Thoracic aorta (tissue), 2 donors: ENCODE measurements at places on chromosomes 12 and 14. TPM values are rescaled to one million over a fixed set of nuclear protein-coding genes. Genes with fewer than 3 reads are reported as not detected.

DNA sequence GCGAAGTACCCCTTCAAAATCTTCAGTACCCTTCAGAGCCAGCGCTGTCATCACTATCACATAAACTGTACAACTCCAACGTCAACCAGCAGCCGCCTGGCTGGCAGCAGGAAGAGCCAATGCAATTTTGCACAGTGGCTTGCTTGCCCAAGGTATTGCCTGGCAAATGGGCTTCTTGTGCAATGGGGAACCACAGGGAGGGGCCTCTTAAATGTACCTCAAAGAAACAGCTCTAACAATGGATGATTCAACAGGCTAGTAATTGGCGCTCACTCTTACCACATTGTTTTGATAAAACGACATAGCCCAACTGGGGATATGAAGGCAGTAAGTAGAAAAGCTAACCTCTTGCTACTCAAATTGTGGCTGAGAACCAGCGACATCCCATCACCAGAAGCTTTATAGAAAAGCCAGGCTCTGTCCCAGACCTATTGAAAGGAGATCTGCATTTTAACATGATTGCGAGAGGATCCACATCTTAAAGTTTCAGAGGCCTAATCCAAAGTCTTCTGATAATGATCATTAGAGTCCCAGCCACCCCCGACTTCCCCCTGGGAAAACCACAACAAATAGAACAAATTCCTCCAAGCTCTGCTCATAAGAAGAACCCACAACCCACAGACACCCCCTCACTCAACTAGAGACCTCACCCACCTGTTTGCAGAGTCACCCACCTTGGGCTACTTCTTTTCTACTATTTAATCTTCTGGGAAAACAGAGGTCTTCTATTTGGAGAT is 125.3 kb upstream of the HIF1A start:
- no peak for DNase-seq

DNA sequence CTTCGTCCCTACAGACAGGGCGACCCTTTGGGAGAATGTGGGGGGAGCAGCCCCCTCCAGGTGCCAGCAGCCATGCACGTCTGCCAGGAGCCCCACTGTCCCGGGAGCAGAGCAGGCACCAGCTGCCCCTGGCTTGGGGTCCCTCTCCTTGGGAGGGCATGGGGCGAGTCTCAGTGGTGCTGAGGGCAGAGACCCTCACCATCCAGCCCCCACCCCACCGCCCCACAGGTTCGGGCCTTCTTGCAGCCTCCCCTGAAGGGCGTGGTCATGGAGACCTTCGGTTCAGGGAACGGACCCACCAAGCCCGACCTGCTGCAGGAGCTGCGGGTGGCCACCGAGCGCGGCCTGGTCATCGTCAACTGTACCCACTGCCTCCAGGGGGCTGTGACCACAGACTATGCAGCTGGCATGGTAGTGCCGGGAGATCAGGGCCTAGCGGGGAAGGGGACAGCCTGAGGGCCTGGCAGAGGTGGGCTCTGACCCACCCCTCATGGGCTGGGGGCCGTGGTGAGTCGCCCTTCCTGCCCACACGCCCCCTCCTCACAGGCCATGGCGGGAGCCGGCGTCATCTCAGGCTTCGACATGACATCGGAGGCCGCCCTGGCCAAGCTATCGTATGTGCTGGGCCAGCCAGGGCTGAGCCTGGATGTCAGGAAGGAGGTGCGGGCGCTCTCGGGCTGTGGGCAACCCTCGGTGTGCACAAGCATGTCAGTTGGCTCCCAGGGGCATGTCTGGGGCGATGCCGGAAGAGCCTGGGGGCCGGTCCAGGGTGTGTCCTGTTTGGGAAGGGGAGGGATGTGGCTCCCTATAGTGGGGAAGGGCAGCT is 18.8 kb downstream of the ASPG start:
- DNase-seq: no peak

DNA sequence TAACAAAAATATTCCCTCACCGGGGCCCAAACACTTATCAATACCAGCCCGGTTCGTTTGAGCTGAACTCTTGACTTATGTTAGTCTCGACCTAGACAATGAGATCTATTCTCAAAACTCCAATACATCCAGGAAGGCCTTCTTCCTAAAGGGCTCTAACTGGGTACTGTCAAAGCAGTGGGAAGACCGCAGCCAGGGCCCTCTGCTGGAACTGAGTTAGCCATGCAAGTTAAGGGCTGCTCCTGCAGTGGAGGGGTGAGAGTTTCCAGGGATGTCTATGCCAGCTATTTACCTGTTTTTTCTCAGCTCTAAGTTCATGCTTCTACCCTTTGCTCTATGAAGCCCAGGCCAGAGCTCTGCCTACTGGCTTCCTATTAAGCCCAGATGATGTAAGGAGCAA is 348.8 kb downstream of the GXYLT1 start:
- DNase-seq: no peak

Gene ASIC1
- total RNA-seq: not detected

Gene SOAT2
- total RNA-seq: 0.99 TPM

- no peak for DNase-seq
These were observed 75.7 kb downstream of the LRRK2 start for GRCh38 chr12:40300490-40300889.

- no peak for DNase-seq
These were observed 30.2 kb downstream of the MSRB3 start for GRCh38 chr12:65308601-65309071.

Gene MYO1H
- not detected for total RNA-seq

GRCh38 chr14:70640938-70641547 is 673 bp upstream of the TTC9 start:
- no peak for DNase-seq

Gene TAC3
- not detected for total RNA-seq

DNA sequence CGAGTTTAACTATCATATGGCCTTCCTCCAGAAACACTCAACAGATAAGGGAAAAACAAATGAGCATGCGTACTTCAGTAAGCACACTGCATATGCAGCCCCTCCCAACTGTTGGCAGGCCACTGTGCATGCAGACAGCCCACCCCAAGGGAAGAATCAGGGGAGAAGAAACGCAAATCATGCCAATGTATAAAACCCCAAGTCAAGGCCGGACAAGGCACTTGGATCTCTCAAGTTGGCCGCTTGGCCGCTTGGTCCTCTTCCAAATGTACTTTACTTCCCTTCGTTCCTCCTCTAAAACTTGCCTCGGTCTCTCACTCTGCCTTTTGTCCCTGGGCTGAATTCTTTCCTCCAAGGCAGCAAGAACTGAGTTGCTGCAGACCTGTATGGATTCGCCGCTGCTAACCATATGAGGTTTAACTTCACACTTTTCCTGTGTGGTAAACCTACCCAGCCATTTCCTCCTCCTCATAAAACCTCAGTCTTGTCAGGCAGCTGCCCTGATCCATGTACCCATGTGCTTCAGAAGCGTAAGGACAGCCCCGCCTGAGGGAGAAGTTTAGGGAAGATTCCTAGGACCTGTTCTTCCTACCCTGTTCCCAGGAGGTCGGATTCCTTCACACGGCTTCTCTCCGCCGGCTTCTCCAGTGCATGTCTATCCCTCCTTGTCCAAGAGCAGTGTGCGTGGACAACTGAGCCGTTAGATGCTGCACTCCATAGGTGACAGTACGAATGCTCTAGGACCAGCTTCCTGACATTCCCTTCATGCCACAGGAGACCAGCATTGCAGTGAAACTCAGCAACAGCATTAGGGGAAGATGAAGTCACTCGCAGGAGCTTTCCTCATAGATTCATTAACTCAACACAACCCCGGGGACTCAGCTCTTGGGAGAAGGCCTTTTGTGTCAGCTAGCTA is 188.0 kb downstream of the MON2 start:
- no peak for DNase-seq

Gene LRP1-AS
- total RNA-seq: not detected

- no peak for DNase-seq
These were observed 613 bp downstream of the DUSP16 start for GRCh38 chr12:12562016-12562483.

Gene RHEBL1
- total RNA-seq: 1.3 TPM

DNA sequence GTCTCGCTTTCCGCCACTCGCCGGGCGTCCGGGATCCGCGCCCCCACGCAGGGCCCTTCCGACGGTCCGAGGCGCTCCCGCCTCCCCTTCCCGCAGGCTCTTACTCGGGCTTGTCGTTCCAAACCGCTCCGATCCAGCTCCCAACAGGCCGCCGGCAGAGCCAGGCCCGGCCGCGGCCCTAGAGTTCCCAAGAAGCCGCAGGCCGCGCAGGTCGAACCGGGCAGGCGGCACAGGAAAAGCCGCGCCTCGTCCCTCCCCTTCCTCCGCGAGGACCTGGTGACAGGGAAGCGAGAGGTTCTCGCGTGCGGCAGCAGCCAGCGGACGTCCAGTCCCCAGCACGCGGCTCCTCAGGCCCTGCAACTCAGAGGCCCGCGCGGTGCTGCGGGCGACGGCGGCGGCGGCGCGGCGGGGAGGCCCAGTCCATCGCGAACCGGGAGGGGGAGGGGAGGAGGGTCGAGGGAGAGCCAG is 272 bp downstream of the HECTD1 start:
- peak; percentile 6 for DNase-seq

- DNase-seq: no peak
These were observed 44.6 kb upstream of the FAR2 start for GRCh38 chr12:29104516-29104915.

Gene CD4
- 22.3 TPM for total RNA-seq

Gene AQP2
- total RNA-seq: not detected

Gene KERA
- not detected for total RNA-seq

- DNase-seq: no peak
These were observed 3.2 kb upstream of the AMIGO2 start for GRCh38 chr12:47082796-47083621.

Gene KCNC2
- total RNA-seq: not detected

GRCh38 chr12:29957835-29958234 is 174.1 kb upstream of the TMTC1 start:
- DNase-seq: no peak

- DNase-seq: no peak
These were observed 152.2 kb upstream of the LMNTD1 start for GRCh38 chr12:25705261-25705660.

GRCh38 chr12:77047341-77048109 is 17.8 kb downstream of the E2F7 start:
- DNase-seq: no peak

GRCh38 chr12:47935184-47935583 is 28.2 kb upstream of the TMEM106C start:
- DNase-seq: no peak

- no peak for DNase-seq
These were observed 105.2 kb downstream of the MED13L start for GRCh38 chr12:116172224-116172849.
